ENCODE measurements at places on chromosomes 2 and 18.

- no peak for DNase-seq
These were observed 34.0 kb downstream of the HAT1 start for GRCh38 chr2:171956135-171956825.

DNA sequence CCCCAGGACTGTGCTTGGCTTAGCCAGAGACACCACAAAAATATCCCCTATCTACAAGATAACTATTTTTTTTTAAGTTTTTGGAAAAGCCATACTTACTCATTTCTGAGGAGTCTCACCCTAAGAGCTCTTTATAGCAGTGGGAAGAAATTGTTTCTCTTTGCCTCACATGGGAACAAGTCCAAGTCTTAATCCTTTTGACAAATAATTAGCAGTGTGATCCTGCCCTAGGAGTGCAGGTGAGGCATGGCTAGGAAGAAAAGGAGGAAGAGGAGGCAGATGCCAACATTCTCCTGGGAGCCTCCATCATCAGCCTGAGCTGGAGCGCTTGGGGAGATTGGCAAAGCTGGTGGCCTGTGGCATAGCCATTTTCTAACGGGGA, 115.6 kb downstream of the STPG4 start:
- no peak for DNase-seq

DNA sequence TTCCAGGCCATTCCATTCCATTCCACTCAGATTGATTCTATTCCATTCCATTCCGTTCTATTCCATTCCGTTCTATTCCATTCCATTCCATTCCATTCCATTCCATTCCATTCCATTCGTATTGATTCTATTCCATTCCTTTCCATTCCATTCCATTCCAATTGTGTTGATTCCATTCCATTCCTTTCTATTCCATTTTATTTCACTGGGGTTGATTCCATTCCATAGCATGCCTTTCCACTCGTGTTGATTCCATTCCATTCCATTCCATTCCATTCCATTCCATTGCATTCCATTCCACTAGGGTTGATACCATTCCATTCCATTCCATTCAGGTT, 1142.3 kb downstream of the RPIA start:
- no peak for DNase-seq

GRCh38 chr18:45850021-45850420, 24.5 kb downstream of the SIGLEC15 start:
- DNase-seq = no peak

DNA sequence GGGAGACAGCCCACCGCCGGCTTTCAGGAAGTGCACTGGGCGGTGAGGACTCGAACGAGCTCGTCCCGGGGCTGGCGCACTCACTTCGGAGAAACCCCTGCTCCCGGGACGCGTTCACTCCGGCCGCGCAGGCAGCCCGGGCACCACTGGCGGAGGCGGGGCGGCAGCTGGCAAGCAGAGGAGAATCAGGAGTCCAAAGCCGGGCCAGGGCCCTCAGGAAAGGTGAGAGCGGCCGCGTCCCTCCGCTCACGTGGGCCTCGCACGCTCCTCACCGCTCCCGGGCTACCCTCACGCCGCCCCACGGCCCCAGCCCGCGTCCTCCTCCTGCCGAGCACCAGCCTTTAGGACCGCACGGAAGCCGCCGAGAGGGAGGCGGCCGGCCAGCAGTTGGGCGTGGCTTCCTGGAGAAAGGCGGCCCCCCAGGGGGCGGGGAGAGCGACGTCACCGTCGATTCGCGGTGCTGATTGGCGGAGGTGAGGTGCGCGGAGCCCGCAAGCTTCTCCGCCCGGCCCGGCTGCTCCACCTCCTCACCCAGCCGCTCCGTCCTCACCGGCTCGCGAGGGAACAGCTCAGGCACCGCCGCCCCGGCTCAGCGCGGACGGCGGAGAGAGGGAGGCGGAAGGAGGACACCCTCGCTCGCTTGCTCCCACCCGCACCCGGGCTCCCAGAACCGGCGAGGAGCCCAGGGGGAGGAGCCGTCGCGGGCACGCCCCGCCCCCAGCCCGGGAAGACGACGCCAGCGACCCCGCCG, at the start of gene ZCCHC2:
ZCCHC2 (plus strand) TSS at position 522 of the 751 bp plus-strand sequence. CDS start 400 bp downstream, outside the sequence.
- DNase-seq = peak; percentile 100

GRCh38 chr2:205850611-205851010, 168.3 kb downstream of the NRP2 start:
- no peak for DNase-seq

DNA sequence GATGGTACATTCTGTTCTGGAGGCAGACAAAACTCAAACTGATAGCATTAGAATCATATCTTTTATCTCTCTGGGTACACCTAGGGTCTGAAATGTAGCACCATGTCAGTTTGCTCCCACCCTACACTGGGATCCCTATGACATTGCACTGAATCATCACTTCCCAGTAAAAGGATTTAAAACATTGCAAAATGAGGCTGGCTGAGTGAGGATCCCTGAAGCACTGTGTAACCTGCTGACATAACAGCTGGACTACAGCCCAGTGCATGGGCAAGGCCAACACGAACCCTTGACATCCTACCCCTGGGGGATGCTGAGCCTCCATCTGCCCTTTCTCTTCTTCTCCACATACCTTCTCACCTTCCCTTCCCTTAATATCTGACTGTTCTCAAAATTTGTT, 253.2 kb downstream of the TTC32 start:
- no peak for DNase-seq

DNA sequence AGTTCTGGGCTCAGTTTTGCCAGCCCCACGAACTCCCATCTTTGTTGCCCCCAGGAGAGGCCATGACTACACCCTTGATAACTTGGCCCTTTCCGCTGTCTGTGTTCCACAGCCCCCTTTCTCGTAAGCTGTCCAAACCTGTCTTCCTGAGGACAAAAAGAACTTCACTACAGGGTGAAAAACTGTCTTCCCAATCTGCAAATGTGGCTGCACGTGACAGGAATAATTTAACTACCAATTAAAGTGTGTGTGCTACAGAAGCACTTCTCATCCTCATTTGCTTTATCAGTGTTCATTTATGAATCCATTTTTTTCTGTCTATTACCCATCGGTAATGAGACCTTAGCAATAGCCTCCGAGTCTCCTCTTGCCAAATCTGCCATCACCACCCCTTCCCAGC, 9.1 kb upstream of the ALPK2 start:
- no peak for DNase-seq

DNA sequence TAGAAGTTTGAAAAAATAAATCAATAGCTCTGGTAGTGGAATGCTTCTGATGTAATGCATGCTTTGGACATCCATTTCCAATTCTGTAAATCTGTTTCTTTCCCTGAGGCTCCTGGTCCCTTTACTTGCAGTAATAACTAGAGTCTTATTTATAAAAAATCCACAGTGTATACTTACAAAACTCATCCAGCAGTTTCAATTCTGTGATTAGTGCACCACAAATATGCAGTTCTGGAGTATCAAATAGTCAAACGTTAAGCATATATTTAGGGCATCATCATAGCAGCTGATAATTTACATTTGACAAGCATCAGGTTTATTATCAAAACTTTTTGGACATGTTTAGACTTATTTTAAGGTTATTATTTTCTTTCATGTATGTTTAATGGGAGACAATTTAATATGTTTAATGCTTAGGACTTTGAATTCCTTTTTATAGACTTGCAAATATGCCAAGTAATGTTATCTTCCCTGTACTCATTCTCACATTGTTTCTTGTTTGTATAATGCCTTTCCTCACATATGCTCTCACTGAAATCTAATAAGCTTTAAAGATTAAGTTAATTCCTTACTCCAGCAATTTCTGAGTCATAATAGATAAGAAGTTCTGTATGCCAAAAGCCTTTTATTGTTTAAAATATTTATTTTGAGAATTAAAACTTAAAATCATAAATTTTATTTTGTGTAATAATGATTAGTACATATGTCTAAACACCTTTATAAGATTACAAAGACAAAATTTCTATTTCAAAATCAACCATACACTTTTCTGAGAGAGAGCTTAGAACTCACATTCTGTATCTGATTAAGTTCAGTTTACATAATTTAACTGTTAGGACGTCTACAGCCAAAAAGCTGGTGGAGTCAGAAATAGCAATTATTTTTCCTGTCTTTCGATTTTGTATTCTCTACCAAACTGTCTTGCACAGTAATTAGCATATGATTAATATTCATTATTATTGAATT, 341.5 kb upstream of the TMEFF2 start:
- no peak for DNase-seq

- DNase-seq = no peak
These were observed 566.6 kb upstream of the DSEL start for GRCh38 chr18:68083131-68083530.

DNA sequence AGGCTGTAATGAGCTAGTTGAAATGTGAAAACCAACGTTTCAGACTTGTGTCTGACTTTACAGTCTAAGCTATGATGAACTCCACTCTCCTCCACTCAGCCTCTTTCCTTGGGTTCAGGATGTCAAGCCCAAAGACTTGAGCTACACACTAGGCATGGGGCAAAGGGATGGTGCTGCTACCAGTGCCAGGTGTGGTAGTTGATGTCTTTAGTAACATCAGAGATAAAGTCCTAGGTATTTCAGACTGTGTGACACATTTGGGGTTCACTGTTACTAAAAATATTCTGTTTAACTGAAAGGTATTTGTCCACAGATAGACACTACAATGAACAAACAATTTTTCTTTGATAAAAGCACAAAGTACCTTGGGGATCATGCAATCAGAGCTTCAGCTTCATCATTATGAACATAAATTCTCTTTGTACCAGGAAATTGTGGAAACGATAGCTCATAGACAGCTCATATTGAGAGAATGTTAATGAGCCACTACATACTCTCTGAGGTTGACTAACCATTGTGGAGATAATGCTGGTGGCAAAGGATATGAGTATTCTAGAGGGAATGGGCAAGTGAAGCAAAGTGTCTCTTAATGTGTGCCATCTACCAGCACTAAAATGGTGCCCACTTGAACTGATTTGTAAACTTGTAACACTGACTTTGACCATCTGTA, 253.7 kb upstream of the THUMPD2 start:
- no peak for DNase-seq

DNA sequence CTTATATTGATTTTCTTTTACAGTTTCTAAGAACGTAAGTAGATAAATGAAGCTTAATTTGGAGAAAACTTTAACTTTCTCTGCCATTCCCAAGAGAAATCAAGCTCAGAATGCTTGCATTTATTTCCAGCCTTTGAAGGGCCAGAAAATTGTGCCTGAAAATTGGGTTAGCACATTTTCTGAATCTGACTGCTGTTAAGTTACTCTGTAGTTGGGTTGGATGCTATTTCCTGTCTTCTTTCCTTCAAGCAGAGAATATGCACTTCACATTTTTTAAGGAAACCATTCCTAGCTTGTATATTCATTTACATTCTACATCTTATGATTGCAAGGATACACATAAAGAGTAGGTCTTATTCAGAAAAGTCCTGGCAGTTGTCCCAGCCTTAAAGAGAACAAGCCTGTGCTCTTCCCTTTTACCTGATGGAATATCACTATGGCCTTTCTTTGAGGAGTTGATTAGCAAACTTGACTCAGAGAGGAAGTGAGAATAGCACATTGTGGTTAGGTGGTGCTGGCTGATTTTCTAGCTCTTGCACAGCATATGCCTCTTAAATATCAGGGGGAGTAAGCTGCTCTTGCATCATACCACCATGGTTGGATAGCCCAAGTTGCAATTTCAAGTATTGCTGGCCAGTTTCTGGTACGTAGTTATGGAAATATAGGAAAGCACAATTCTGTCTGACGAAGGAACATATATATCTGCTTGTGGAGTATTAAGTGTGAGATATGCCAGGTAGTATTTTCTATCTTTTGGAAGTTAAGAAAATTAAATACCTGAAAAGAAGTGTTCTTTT, 133.7 kb downstream of the COMMD1 start:
- peak; percentile 9 for DNase-seq

DNA sequence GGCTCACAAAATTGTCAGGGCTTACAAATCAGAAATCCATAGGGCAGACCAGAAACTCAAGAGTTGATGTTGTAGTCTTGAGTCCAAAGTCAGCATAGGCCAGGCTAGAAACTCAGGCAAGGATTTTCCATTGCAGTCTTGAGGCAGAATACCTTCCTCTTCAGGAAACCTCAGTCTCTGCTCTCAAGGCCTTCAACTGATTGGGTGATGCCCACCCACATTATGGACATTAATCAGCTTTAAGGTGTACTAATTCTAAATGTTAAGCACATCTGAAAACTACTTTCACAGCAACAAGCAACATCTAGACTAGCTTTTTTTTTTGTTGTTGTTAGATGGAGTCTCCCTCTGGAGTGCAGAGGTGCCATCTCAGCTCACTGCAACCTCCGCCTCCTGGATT, 31.3 kb upstream of the ZNF512 start:
- no peak for DNase-seq

DNA sequence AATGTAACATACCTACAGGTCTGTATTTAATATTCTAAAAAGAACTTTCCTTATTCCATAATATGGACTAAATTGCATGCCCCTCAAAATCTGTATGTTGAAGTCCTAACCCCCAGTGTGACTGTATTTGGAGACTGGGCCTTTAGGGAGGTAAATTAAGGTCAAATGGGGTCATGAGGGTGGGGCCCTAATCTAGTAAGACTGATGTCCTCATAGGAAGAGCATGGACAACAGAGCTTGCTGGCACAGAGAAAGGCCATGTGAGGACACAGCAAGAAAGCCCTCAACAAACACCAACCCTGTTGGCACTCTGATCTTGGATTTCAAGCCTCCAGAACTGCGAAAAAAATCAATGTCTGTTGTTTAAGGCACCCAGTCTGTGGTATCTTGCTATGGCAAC, 18.6 kb downstream of the SF3B1 start:
- DNase-seq = no peak

- DNase-seq = no peak
These were observed 390.1 kb upstream of the TRIB2 start for GRCh38 chr2:12326449-12327190.

DNA sequence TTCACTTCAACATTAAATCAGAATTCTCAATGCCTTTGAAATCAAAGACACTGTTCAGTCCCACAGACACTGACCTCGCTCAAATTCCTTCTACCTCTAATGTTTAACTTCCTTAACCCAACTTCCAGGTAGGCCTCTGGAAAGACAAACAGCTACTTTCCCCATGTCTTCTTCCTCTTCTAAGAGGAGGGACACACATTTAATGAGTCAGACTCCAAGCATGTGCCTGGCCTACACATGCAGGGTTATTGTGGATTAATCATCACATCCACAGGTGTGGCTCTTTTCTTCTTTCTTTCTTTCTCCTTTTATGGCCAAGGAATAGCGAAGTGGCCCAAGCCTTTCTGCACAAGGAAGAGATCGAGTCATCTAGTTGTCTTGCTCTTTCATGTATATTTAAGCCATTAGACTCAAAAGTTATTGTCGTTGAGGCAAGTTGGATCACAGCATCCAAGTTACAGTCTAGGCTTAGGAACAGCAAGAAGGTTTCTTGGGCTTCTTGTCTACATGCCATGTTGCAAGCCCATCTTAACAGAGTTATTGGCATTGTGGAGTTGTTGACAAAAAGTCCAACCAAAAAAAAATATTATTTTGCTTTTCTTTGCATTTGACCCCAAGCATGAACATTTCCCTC, 387.8 kb downstream of the IRS1 start:
- DNase-seq = no peak

GRCh38 chr2:102350137-102350793, 5.3 kb upstream of the IL18R1 start:
- no peak for DNase-seq

DNA sequence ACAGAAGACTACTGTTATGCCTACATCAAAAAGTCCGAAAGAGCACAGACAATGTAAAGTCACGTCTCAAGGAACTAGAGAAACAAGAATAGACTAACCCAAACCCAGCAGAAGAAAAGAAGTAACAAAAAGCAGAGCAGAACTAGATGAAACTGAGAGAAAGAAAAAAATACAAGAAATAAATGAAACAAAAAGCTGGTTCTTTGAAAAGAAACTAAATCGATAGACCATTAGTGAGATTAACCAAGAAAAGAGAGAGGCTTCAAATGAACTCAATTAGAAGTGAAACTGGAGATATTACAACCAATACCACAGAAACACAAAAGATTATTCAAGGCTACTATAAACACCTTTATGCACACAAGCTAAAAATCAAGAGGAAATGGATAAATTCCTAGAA, 271.8 kb downstream of the MBD2 start:
- DNase-seq = no peak
